ENCODE measurements at places on chromosomes 4 and X. TPM values are rescaled to one million over a fixed set of nuclear protein-coding genes. Genes with fewer than 3 reads are reported as not detected.

The PAPSS1 gene
- 36.0 TPM for total RNA-seq

The FAM9A gene
- not detected for total RNA-seq

The RNF150 gene
- total RNA-seq: not detected

- no peak overlapping the region for H3K4me3 ChIP-seq
- H3K27me3 ChIP-seq: peaks cover 6% of the 10 kb centered on the region
- H3K36me3 ChIP-seq: no peaks in the 10 kb centered on the region
- no peaks in the 10 kb centered on the region for H3K4me1 ChIP-seq
Measured at GRCh38 chrX:17605676-17606075, 131.6 kb upstream of the SCML1 start.

GRCh38 chr4:6270636-6271121, 1.0 kb downstream of the WFS1 start:
- H3K27me3 ChIP-seq: peaks cover 36% of the 10 kb centered on the region
- no peaks in the 10 kb centered on the region for H3K36me3 ChIP-seq
- H3K4me1 ChIP-seq: peaks cover 18% of the 10 kb centered on the region
- no peak for DNase-seq
- H3K4me3 ChIP-seq: peak overlapping the region; percentile 81

DNA sequence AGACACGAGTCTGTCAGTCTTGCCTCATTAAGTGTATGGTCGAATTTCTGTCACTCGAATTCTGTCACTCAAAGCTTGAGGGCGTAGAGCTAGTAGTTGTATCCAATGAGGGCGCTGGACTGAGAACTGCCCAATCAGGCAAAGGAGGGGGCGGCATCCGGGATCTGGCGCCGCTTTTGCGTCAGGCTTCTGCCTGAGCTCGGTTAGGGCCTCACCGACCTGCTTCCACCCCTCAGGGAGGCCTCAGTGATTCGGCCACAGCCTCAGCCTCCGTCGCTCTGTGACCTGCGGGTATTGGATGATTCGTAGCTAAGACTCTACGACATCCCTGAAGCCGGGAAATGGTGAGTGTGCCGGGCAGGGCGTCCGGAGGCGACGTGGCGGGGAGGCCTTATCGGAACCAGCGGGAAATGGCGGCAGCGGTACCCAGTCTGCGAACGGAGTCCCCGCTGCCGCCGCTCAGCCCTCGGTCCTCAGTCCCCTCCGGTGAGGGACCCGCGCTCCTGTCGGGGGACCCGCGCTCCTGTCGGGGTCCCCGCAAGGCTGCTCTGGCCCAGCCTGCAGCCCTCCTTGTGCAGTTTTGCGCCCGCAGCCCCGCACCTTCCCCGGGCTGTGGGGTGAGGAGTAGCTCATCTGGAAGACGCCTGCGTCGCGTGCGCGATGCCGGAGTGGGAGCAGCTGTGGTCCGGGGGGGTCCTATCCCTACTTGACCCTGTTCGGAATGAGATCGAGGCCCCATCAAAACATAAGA, 88.3 kb downstream of the ZNF718 start:
- H3K36me3 ChIP-seq: peaks cover 7% of the 10 kb centered on the region
- DNase-seq: no peak
- H3K4me1 ChIP-seq: peaks cover 7% of the 10 kb centered on the region
- H3K4me3 ChIP-seq: no peak overlapping the region
- no peak overlapping the region for H3K27ac ChIP-seq

DNA sequence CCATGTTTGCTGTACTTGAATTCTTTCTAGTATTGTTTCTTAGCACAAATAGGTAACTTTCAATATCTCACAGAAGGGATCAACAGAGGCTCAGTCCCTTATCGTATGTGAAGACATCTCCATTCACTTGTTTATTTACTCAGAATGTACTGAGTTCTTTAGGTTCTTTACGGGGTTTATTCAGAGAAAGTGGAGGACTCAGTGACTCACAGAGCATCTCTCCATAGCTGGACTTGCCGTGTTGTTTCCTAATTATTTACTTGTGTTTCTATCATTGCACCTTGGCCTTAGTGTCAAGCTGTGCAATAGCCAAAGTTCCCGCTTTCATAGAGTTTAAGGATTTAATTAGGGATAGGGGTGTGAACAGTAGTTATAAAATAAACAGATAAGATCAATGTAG, 57.1 kb downstream of the RHOH start:
- H3K4me3 ChIP-seq: peak overlapping the region; percentile 45
- H3K4me1 ChIP-seq: peaks cover 69% of the 10 kb centered on the region
- H3K27me3 ChIP-seq: no peaks in the 10 kb centered on the region
- peaks cover 9% of the 10 kb centered on the region for H3K36me3 ChIP-seq

DNA sequence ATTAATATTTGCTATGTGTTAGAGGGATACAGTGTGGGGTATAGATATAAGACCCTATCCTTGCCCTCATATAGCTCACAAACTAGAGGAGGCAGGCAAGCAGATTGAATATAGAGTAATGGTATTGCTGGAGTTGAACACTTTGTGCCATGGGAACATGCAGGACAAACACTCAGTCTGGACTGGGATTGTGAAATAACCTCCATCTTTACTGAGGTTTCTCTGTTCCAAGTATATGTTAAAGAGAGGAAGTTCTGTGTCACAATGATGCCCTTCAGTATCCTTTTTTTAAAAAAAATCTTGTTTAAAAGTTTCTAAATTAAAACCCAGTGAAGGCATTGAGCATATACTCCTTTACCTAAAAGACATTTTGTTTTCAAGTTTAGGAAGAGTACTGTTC, 8.7 kb downstream of the FABP2 start:
- H3K4me1 ChIP-seq: no peaks in the 10 kb centered on the region
- no peak overlapping the region for H3K27ac ChIP-seq
- no peaks in the 10 kb centered on the region for H3K36me3 ChIP-seq
- no peak overlapping the region for H3K4me3 ChIP-seq

GRCh38 chrX:78540171-78540570, 119.0 kb downstream of the RTL3 start:
- no peak for DNase-seq
- H3K36me3 ChIP-seq: peaks cover 10% of the 10 kb centered on the region
- no peak overlapping the region for H3K27ac ChIP-seq
- H3K27me3 ChIP-seq: no peaks in the 10 kb centered on the region
- H3K4me3 ChIP-seq: no peak overlapping the region

DNA sequence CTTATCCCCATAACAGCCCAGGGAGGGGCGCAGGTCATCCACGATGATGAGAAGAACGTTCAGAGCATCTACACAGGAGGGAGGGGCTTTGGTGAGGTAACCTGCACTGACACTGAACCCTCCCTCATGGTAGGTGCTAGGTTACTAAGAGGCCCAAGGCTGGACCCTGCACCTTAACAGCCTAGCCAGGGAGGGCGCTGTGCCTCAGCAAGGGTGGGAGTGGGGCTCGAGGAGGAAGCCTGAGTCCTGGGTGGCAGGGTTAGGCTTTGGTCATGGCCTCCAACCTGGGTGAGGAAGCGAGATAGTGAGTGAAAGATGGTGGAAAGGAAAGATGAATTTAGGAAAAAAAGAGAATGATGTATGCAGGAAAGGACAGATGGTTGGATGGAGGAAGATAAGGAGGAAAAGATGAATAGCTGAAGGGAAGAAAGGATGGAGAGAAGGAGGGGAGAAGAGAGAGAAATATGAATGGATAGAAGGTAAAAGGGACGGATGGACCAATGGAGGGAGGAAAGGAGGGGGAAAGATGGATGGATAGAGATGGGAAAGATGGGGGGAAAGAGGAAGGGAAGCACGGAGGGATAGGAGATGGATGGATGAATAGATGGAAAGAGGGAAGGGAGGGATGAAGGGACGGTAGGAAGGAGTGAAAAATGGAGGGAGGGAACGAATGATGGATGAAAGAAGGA, 736 bp downstream of the IDS start:
- H3K4me1 ChIP-seq: peaks cover 48% of the 10 kb centered on the region
- DNase-seq: peak; percentile 63
- H3K27me3 ChIP-seq: no peaks in the 10 kb centered on the region
- peaks cover 18% of the 10 kb centered on the region for H3K36me3 ChIP-seq
- H3K4me3 ChIP-seq: peak overlapping the region; percentile 99

- no peaks in the 10 kb centered on the region for H3K36me3 ChIP-seq
- H3K4me1 ChIP-seq: no peaks in the 10 kb centered on the region
- no peak for DNase-seq
- H3K27ac ChIP-seq: no peak overlapping the region
- H3K27me3 ChIP-seq: no peaks in the 10 kb centered on the region
- no peak overlapping the region for H3K4me3 ChIP-seq
Measured at GRCh38 chrX:8204169-8204935, 33.3 kb upstream of the VCX2 start.
